ENCODE measurements at places on chromosomes 6 and 20. TPM values are rescaled to one million over a fixed set of nuclear protein-coding genes. Genes with fewer than 3 reads are reported as not detected.
A peak's percentile ranks its signal among the peaks of the same experiment; 100 is the strongest.

- peaks cover 10% of the 10 kb centered on the region for H3K4me1 ChIP-seq
- peak overlapping the region; percentile 99 for H3K27ac ChIP-seq
- H3K4me3 ChIP-seq = peak overlapping the region; percentile 86
- DNase-seq = peak; percentile 20
- no peaks in the 10 kb centered on the region for H3K36me3 ChIP-seq
Observed at GRCh38 chr20:43459022-43459942, 1.6 kb downstream of the SRSF6 start.

- H3K4me3 ChIP-seq = peak overlapping the region; percentile 83
- peak overlapping the region; percentile 83 for H3K27ac ChIP-seq
- no peaks in the 10 kb centered on the region for H3K27me3 ChIP-seq
- no peaks in the 10 kb centered on the region for H3K36me3 ChIP-seq
- H3K4me1 ChIP-seq = no peaks in the 10 kb centered on the region
Observed at GRCh38 chr6:43687079-43687436, 533 bp downstream of the MRPS18A start.

GRCh38 chr20:32535316-32535952, 49.7 kb downstream of the NOL4L start:
- no peaks in the 10 kb centered on the region for H3K27me3 ChIP-seq
- no peak for DNase-seq
- no peaks in the 10 kb centered on the region for H3K36me3 ChIP-seq

DNA sequence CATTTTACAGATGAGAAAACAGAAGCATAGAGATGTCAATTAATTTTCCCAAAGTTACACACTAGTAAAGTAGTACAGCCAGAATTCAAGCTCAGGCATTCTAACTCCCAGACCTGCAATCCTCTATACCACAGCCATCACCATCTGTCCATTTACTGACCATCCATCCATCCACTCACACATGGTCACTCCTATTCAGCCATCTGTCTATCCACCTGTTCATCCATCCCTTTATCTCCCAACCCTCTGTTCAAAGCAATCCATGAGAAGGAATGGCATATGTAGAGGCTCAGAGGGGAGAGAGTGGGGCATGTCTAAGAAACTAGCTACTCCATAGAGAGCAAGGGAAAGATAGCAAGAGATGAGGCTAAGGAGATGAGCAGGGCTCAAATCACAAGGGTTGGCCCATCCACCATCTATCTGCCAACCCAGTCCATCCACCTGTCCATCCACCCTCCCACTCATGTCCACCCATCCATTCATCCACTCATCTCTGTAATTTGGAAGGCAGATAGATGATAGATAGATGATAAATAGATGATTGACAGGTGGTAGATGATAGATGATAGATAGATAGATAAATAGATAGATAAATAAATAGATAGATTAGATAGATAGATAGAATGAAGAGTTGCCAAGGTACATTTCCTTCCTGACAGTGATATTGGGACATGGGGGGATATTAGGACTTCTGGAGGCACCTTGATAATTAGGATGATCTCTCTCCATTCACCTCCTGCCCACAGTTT, 12.2 kb upstream of the C6orf132 start:
- H3K4me1 ChIP-seq = no peaks in the 10 kb centered on the region
- no peak overlapping the region for H3K4me3 ChIP-seq
- H3K27me3 ChIP-seq = no peaks in the 10 kb centered on the region
- H3K27ac ChIP-seq = no peak overlapping the region
- no peak for DNase-seq

- no peak overlapping the region for H3K27ac ChIP-seq
- H3K4me1 ChIP-seq = no peaks in the 10 kb centered on the region
- no peaks in the 10 kb centered on the region for H3K36me3 ChIP-seq
- H3K27me3 ChIP-seq = no peaks in the 10 kb centered on the region
- H3K4me3 ChIP-seq = no peak overlapping the region
- no peak for DNase-seq
Observed at GRCh38 chr6:49570474-49571079, 20.1 kb downstream of the C6orf141 start.

DNA sequence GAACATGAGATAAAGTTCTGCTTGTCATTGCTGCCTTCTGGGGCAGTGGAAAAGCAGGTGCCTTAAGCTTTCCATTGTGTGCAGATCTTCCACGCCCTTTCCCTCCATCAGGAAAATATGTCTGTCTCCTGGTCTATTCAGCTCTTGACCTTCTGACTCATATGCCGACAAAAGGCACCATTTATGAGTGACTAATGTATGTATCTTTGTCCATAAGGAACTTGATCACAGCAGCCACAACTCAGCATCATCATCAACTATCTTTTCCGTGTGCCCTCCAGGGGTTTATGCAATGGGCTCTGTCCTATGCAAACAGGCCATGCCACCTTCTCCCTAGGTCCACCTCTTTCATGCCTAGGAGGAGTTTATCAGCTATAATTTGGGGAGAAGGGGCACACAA, 102.7 kb upstream of the QKI start:
- no peaks in the 10 kb centered on the region for H3K4me1 ChIP-seq
- H3K36me3 ChIP-seq = no peaks in the 10 kb centered on the region
- DNase-seq = no peak
- H3K4me3 ChIP-seq = no peak overlapping the region

DNA sequence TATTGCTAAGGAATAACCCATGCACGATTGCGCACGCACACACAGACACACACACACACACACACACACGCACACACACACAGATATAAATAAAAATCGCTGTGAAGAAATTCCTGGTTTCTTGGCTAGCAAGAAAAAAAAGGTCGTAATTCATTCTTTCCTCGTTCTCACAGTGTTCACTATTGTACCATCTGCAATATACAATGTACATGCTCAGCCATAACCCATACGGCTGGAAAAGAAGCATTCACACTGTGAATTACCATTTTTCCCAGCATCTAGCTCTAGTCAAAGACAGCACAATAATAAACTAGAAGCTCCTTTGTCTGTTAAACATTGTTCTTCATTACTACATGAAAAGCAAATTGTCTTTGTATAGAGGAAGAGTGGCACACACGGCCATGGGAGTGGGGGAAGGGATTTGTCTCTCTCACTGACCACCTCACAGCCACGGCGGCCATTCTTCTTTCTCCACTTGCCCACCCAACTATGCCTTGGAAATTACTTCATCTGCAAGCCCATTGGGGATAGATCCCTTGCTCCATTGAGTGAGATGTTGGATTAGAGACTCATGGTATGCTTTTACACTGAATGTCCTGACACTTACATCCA, 115.3 kb upstream of the ID4 start:
- H3K36me3 ChIP-seq = no peaks in the 10 kb centered on the region
- no peaks in the 10 kb centered on the region for H3K27me3 ChIP-seq
- H3K27ac ChIP-seq = no peak overlapping the region
- H3K4me1 ChIP-seq = no peaks in the 10 kb centered on the region
- no peak for DNase-seq
- H3K4me3 ChIP-seq = no peak overlapping the region

DNA sequence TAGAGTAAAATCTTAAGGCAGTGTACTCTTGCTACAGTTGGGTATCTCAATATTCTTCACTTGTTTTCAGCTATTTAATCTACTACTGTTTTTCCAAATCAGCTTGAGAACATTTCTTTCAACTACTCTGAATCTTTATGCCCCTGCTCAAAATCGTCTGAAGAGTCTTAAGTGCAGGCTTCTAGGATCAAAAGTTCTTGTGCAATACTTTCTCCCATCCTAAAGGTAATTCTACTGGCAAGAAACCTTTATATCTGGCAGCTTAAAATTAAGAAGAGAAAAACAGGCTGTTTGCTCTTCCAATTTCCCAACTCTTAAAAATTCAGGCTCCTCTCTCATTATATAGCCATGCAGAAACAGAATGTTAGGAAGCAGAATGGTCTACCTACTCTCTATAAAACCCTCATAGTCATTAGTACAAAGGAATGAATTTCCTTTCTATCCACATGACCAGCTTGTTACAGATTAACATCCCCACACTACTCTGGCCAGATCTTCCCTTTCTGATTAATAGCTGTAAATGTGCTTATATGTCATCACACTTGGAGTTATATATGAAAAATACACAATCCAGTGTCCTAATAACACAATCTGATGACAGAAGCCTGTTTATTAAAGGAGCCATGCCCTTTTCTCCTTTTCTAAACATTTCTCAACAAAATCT, 122.2 kb upstream of the FAM184A start:
- no peaks in the 10 kb centered on the region for H3K4me1 ChIP-seq
- DNase-seq = no peak
- no peak overlapping the region for H3K27ac ChIP-seq
- H3K27me3 ChIP-seq = no peaks in the 10 kb centered on the region

DNA sequence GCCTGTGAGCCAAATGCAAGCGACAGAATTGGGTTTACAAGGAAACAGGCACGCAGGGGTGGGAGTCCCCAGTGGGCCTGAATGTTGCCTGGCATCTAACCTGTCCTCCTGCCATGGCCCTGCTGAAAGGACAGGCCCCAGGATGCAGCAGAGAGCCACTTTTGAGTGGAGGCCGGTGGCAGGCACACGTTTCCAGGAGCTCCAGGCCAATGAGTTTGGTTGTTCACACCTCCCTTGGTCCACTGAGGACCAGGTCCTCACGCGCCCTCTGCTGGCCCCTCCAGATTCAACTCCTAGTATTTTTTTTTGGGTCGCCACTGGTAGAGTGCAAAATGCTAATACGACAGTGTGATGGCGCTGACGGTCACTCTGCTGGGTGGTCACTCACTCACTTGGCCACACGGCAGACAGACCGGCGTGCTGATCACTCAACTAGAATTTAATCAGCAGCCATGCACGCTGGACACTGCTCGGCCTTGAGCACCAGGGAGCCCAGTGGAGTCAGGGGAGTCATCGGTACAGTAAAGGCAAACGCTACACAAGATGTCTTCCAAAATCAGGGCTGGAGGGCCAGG, 81.7 kb upstream of the NFATC2 start:
- H3K27me3 ChIP-seq = no peaks in the 10 kb centered on the region
- no peaks in the 10 kb centered on the region for H3K36me3 ChIP-seq
- no peaks in the 10 kb centered on the region for H3K4me1 ChIP-seq
- H3K4me3 ChIP-seq = no peak overlapping the region
- no peak for DNase-seq

DNA sequence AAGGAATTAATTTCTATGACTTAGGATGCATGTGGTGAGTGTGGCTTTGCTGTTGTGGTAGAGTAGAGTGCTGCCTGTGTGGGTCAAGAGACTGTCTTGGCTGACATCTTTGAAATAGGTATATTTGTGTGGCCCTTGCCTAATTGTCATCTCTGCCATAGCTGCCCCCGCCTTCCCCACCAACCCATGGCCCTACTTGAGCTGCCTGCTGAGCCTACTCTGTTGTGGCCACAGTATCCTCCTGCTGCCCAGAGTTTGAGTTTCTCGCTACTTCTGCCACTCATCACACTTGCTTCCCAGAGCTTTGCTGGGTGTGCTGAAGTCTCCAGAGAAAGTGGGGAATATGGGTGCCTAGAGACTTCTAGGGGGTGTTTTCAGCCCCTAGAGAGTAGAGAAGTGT, 8.0 kb downstream of the PLCG1 start:
- H3K27me3 ChIP-seq = no peaks in the 10 kb centered on the region
- no peak for DNase-seq
- no peaks in the 10 kb centered on the region for H3K36me3 ChIP-seq
- no peak overlapping the region for H3K4me3 ChIP-seq
- peaks cover 22% of the 10 kb centered on the region for H3K4me1 ChIP-seq

DNA sequence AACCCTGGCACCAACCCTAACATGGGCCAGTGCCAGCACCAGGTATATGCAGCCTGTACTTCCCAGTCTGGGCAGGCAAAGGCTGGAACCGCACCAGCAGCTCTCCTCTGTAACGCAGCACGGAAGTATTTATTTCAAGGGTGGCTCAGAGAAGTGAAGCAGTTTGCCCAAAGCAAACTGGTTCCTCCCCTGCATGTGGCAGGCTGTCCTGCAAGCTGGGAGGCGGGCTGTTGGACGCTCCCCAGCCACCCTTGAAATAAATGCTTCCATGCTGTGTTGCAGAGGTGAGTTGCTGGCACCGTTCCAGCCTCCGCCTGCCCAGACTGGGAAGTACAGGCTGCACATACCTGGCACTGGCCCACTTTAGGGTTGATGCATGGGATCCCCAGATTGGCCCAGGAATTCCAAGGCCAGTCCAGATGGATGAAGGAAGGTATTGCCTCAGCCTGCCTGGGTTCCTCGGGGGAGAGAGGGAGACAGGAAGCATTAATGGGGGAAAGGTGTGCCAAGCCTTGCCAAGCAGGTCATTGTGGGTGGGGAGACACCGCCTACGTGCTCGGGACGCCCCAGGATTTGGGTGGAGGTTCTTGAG, 49.8 kb downstream of the PPARD start:
- no peak overlapping the region for H3K4me3 ChIP-seq
- no peak for DNase-seq
- no peaks in the 10 kb centered on the region for H3K36me3 ChIP-seq
- no peaks in the 10 kb centered on the region for H3K27me3 ChIP-seq

- no peaks in the 10 kb centered on the region for H3K4me1 ChIP-seq
- no peak overlapping the region for H3K4me3 ChIP-seq
Observed at GRCh38 chr6:161496941-161497340, 223.1 kb upstream of the AGPAT4 start.

GRCh38 chr6:165231581-165232561, 77.5 kb downstream of the C6orf118 start:
- H3K27ac ChIP-seq = no peak overlapping the region
- no peak for DNase-seq
- no peaks in the 10 kb centered on the region for H3K27me3 ChIP-seq
- no peaks in the 10 kb centered on the region for H3K4me1 ChIP-seq

DNA sequence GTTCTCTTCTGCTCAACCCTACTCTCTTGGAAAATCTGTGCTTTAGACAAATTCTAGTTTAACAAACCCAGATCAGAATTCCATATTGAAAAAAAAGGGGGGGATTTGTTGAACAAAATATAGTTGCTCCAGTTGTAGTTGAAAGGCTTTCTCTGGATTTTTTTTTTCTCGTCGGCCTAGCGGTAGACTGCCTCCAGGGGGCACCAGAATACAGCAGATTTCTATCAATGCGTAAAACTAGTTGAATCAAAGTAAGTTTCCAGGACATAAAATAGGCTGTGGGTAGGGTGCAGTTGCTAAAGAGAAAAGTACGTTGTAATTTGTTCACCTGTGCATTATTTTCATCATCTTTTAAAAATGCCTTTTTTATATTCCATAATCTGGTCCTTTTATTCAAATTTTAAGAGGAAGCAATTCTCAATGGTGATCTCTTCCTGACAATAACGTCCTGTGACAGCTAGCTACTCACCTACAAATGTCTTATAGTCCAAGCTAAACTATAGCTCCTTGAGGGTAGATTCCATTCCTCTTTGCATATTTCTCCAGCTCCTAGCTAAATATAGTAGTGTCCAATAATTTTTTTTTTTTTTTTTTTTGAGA, 105.4 kb downstream of the PERP start:
- H3K4me3 ChIP-seq = no peak overlapping the region
- DNase-seq = peak; percentile 46
- no peaks in the 10 kb centered on the region for H3K27me3 ChIP-seq
- no peak overlapping the region for H3K27ac ChIP-seq
- no peaks in the 10 kb centered on the region for H3K4me1 ChIP-seq

- no peak for DNase-seq
- no peaks in the 10 kb centered on the region for H3K36me3 ChIP-seq
- no peak overlapping the region for H3K27ac ChIP-seq
Observed at GRCh38 chr6:97215157-97215769, 67.8 kb downstream of the MMS22L start.

GRCh38 chr6:5438922-5439584, 177.7 kb downstream of the FARS2 start:
- no peak for DNase-seq
- no peaks in the 10 kb centered on the region for H3K27me3 ChIP-seq
- no peaks in the 10 kb centered on the region for H3K4me1 ChIP-seq
- no peak overlapping the region for H3K4me3 ChIP-seq
- no peak overlapping the region for H3K27ac ChIP-seq
- H3K36me3 ChIP-seq = no peaks in the 10 kb centered on the region

The SNAP91 gene
- total RNA-seq = not detected

The HSPA12B gene
- 19.7 TPM for total RNA-seq

The RAET1E gene
- not detected for total RNA-seq

The MUCL3 gene
- total RNA-seq = not detected
